ENCODE measurements at places on chromosomes 16 and 17.

- DNase-seq = no peak
Observed at GRCh38 chr17:82668631-82669099, 20.4 kb upstream of the WDR45B start.

DNA sequence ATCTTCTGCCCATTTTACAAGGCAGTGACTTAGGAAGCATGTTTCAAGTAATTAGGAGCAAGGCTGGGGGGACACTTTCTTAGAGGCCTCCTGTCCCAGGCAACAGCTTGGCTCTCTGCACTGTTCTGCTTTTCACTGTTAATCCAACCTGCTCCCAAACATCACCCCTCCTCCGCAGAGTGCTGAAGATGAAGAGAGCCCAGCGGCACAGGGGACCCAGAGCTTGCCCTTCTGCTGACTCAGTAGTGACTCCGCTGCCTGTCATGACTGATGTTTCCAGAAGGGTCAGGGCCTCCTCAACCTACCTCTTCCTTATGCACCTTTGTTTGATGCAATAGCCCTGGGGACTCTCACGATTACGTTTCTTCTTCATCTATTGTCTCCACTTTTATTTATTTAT is 38.9 kb upstream of the NDRG4 start:
- no peak for DNase-seq

DNA sequence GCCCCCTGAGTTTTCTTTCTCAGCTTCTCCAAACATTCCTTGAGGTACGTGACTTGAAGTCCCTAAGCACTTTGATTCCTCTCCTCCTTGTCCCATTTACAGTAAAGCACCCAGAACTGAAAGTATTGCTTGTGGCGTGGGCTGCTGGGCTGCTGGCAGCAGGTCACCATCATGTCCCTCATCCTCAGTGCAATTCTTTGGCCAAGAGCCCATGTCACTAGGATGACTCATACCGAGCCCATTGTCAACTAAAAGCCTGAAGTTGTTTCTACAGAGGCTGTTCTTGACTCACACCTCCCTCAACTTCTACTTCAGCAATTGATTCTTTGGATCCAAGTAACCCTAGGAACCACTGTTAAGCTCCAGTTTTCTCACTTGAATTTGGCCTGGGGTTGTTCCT is 54.3 kb downstream of the KPNA2 start:
- no peak for DNase-seq

DNA sequence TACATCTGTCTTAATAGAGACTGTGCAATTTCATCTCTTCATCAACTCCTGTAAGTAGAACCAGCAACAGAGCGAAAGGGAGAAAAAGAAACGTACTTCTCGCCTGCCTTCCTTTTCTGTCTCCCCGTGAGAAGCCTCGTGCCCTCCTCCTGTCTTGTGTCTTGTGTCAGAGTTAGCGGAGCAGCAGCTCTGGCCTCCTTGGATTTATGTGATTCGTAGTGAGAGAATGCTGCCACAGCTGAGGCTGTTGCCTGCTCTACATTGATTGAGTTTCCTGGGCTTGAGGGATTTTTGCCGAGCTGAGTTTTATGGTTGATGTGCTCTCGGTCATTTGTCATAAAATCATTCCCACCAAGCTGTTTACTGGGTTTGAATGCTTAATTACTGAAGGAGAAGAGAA is 579.1 kb upstream of the RBFOX1 start:
- DNase-seq = no peak

DNA sequence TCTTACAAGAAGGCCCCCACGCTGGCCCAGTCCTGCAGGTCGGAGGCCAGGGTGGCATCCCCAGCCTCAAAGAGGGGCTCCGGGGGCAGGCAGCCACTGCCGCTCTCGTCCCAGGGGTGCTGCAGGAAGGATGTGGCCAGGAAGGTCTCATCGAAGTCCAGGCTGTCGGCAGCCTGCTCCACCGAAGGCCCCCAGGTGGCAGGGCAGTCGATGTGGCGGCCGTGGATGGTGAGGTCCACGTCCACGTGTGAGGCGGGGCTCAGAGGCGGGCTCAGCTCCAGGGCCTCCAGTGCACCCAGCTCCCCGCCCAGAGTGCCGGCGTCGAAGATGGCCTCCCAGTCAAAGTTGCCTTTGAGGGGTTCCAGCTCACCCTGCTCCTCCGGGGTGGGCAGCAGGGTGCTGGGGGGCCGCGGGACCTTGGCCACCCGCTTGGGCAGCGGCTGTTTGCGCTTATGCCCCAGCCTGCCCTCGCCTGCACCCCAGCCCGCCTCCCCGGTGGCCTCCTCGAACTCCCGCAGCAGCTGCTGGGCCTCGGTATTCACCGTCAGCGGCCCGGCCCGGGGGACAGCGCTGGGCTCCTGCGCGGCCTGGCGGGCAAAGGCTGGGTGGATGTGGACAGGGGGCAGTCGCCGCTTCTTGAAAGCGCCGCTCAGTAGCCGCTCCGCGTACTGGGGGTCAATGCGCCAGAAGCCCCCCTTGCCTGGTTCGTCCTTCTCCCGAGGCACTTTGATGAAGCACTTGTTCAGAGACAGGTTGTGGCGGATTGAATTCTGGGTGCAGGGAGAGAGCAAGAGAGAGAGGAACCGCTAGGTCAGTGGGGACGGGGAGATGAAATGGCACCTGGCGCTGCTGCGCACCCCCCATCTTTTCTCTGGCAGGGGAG is 3.5 kb downstream of the FOXJ1 start:
- DNase-seq = no peak

- no peak for DNase-seq
Observed at GRCh38 chr17:74892974-74893911, at the start of gene FADS6. Gene FADS6, minus strand, starts transcription at chr17:74893633. Its CDS starts 38 bp downstream, at chr17:74893595.

DNA sequence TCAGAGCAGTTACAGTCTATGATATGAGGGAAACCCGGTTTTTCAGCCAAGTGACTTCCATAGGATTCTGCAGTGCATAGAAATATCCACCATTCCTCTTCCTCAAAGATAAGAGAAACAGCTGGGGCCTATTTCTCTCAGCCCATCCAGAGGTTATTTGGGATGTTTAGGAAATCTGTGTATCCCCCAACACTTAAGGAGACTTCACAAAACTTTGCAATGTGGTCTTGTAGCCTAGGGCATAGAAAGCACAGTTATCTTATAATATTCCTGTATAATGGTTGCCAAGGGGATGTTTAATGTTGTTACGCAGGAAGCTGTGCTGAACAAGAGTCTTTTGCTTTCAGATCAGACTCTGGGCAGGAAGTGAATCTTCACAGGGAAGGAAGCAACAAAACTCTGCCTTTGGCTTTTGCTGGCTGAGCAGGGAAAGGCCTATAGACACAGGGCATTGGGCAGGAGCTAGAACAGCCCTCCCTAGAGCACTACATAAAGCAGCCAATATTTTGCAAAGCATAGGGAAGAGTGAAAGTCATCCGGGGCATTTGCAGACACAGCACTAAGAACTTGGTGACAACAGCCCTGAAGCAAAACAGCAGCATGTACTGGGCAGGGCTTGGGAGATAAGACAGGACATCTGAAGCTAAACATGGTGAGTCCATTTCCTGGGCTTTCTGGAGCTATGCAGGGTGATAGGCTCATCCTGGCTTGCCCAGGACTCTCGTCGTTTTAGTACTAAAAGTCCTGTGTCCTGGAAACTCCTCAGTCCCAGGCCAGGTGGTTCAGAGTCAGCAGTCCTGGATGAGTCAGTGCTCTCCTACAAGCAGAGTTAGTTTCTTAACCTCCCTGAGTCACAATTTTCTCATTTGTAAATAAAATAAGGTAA is 18.7 kb upstream of the BEAN1 start:
- DNase-seq = no peak

GRCh38 chr16:12026741-12027490 is 50.4 kb downstream of the SNX29 start:
- no peak for DNase-seq

DNA sequence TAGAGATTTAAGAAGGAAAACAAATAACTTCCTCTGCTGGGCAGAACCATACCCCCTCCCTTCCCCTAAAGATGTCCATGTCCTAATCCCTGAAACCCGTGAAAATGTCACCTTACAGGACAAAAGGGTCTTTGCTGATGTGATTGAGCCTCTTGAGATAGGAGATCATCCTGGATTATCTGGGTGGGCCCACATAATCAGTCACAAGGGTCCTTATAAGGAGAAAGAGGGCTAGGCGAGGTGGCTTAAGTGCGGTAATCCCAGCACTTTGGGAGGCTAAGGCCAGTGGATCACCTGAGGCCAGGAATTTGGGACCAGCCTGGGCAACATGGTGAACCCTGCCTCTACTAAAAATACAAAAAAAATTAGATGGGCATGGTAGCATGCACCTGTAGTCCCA is 12.0 kb upstream of the SLC39A11 start:
- no peak for DNase-seq

GRCh38 chr16:1823821-1824220 is 2.8 kb downstream of the HAGH start:
- DNase-seq = no peak
